SIG-M5 (cell line): ENCODE measurements at places on chromosomes 16 and 17.

DNA sequence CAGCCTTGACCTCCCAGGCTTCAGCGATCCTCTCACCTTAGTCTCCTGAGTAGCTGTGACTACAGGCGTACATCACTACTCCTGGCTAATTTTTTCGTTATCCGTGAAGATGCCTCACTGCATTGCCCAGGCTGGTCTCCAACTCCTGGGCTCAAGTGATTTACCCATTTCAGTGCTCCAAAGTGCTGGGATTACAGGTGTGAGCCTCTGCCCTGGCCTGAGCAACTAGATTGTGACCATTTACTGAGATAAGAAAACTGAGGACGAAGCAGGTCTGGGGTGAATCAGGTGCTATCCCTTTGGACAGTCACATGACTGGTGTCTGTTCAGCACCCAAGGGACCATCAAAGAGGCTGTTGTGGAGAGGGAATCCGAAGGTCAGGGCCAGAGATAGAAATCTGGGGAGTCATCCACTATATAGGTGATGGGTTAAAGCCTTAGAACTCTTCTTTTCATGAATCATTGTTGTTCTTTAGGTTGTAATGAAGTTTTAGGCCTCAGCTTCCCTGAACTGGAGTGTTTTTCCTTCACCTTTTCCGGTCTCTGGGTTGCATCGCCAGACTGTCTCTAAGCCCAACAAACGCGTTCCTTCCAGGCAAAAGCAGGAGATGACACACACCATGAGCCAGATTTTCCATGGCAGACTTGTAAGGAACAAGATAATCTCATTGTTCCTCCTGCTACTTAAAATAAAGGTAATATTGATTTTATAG is 62.5 kb downstream of the FTO start:
- DNase-seq: no peak

- no peak for DNase-seq
Measured at GRCh38 chr16:56068314-56068713, 123.0 kb upstream of the GNAO1 start.

- DNase-seq: no peak
Measured at GRCh38 chr17:36493956-36494355, 7.5 kb downstream of the ZNHIT3 start.

GRCh38 chr16:69325784-69326171 is 4.6 kb downstream of the PDF start:
- DNase-seq: no peak

- DNase-seq: no peak
Measured at GRCh38 chr16:67486805-67487204, 3.5 kb upstream of the AGRP start.

- DNase-seq: no peak
Measured at GRCh38 chr16:50688867-50689266, 4.5 kb upstream of the NOD2 start.

- DNase-seq: no peak
Measured at GRCh38 chr16:21566891-21567414, 32.4 kb upstream of the METTL9 start.

DNA sequence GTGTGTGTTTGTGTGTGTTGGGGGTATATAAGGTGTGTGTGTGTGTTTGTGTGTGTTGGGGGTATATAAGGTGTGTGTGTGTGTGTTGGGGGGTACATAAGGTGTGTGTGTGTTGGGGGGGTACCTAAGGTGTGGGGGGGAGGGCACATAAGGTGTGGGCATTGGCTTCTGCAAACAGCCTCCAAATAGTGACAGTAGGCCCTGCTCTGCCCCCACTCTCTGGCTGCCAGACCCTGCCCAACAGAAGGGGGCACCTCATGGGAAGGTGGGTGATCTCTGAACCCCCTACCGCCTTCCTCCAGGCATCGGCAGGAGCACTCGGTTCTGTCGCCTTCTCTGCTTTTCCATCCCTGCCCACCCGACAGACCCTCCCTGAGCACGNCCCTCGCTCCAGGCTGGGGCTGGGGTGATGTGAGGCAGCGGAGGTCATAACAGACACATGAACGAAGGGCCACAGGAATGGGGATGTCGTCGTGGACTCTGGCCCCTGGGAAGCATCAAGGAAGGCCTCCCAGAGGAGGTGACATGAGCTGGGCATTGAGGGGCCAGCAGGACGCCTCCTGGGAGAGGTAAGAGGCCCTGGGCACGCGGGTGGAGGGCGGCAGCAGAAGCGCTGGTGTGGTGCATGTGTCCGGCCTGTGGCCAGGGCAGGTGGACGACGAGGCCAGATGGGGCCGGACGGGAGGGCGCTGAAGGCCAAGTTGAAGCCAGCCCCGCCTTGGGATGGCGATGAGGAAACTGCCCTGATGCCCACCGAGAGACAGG is 136.6 kb upstream of the RPH3AL start:
- DNase-seq: no peak

DNA sequence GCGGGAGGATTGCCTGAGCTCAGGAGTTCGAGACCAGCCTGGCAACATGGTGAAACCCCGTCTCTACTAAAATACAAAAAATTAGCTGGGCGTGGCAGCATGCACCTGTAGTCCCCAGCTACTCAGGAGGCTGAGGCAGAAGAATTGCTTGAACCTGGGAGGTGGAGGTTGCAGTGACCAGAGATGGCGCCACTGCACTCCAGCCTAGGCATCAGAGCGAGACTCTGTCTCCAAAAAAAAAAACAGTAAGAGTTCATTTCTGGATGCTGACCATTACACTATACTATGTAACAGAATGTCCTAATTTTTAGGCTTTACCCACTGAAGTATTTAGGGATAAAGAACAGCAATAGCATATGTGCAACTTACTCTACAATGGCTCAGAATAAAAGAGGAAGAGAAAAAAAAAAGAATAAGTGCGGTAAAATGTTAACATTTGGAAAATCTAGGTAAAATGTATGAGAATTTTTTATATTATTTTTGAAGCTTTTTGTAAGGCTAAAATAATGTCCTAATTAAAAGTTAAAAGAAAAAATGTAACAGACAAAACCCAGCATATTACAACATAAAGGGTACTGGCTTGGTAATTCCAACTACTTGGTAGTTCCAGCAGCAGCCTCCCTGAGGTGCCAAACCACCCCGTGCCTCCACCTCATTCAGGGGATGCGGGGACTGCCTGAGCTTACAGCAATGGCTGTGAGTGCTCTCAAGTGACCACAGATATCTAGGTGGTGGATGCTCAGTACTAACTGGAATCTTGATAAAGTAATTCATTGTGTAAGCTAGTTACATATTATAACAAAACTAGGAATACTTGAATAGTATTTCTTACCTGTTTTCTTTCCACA is 10.9 kb downstream of the COPS3 start:
- DNase-seq: no peak

DNA sequence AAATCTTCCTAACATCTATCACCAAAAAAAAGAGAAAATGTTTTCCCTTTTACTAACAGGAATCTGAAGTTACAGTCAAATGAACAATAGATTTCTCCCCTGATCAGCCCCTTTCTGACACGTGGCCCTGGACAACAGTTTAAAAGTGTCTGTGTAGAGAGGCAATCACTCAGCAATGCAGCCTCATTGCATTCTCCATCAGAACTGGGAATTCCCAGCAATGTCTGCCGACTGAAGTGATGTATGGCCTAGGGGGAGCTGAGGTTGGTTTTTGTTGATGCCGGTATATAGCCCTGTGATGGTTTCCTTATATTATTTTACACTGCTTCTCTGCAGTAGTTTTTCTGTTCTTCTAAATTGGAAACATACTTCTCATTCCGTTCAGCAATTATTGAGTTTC is 904.3 kb upstream of the CDH8 start:
- DNase-seq: no peak

DNA sequence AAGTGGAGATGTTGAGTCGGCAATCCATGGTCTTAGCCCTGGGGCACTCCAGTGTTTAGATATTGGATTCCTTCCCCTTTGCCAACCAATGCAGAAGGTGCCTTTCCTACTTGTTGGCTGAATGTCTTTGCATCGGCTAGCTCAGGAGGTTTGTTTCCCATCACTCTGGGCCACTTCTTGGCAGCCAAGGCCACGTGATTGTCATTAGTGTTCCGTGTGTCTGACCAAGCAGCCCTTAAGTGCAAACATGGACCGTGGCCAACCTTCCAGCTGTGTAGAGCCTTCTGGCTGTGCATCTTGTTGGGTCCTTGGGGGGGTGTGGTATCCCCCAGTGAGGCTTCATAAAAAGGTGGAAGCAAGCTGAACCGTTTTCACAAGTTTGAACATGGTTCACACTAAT is 66.0 kb downstream of the GNAO1 start:
- DNase-seq: no peak

- DNase-seq: no peak
Measured at GRCh38 chr17:12865769-12866168, 76.5 kb downstream of the ARHGAP44 start.

DNA sequence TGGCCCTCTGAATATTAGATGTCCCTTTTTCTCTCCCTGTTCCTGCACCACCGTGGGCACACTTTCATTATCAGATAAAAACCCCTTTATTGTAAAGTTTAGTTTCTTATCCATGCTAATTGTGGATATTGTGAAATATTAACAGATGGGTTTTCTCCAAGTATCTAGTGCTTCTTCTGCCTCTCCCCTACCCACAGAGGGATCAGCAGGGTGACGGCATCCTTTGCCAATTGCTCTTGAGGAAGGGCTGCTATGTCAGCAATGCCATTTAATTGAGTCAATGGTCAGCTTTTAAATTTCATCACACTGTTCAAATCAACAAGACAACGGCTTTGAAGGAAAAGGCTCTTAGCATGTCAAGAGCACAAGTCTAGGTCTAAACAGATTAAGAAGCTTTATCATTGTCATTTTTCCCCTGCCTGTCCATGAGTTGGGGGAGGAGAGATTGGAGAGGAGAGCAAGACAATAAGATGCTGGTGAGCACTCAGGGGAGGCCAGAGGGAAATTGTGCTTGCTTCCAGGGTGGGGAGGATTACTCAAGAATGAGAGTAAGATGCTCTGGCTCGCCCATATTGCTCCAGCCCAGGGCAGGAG is 443.0 kb upstream of the CCL2 start:
- DNase-seq: no peak

DNA sequence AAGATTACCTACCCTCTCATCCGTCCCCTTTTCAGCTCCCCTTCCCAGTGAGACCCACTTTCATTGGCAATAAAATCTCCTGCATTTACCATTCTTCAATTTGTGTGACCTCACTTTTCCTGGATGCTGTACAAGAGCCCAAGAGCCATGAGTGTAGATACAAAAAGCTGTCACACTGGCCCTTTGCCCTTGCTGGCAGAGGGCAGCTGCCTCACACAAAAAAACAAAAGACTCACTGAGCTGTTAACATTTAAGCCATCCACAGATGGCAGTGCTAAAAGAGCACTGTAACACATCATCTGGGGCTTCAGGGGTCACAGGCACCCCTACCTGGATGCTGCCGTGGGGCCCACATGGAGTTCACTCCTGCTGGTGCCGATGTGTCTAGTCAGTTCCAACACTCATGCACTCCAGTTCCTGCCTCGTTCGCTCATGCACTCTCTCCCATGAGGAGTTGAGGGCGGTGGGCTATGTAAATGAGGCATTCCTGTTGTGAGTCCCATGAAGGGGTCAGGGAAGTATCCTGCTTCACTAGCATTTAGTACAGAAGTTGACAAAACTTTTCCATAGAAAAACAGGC is 123.1 kb downstream of the CA10 start:
- DNase-seq: no peak

DNA sequence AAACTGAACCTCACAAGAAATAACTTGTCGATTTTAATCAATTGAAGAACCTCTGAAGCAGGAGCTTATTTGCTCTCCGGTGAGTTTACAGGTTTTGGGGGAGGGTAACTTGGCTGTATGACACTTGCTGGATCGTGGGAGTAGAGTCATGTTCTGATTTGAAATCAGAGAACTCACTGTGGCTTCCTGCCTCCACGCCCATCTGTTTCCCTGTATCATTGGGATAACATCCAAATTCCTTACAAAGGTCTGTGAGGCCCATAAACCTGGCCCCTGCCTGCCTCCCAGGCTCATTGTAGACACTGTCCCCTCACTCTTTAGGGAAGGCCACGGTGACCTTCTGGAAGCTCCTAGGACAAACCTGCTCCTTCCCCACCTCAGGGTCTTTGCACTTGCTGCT is 48.3 kb downstream of the C17orf67 start:
- DNase-seq: no peak

- DNase-seq: no peak
Measured at GRCh38 chr17:52336796-52337195, 178.3 kb upstream of the CA10 start.

DNA sequence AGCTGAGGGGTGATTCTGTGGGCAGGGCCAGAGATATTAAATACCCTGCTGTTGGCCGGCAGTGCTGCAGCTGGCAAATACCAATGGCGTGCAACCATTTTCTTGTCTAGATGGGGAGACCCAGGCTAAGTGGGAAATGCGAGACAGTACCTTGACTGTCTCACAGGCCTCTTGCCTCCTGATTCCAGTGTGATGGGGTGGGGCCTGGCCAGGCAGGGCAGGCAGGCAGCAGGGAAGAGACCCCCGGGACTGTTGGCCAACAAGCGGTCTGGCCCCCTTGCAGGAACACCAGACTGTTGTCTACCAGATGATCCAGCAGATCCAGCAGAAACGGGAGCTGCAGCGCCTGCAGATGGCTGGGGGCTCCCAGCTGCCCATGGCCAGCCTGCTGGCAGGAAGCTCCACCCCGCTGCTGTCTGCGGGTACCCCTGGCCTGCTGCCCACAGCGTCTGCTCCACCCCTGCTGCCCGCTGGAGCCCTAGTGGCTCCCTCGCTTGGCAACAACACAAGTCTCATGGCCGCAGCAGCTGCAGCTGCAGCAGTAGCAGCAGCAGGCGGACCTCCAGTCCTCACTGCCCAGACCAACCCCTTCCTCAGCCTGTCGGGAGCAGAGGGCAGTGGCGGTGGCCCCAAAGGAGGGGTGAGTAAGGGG is 5.7 kb upstream of the CISD3 start:
- DNase-seq: no peak

GRCh38 chr17:72171703-72172667 is 51.2 kb downstream of the SOX9 start:
- DNase-seq: no peak

- no peak for DNase-seq
Measured at GRCh38 chr17:75338335-75338734, 49.1 kb upstream of the SLC25A19 start.

DNA sequence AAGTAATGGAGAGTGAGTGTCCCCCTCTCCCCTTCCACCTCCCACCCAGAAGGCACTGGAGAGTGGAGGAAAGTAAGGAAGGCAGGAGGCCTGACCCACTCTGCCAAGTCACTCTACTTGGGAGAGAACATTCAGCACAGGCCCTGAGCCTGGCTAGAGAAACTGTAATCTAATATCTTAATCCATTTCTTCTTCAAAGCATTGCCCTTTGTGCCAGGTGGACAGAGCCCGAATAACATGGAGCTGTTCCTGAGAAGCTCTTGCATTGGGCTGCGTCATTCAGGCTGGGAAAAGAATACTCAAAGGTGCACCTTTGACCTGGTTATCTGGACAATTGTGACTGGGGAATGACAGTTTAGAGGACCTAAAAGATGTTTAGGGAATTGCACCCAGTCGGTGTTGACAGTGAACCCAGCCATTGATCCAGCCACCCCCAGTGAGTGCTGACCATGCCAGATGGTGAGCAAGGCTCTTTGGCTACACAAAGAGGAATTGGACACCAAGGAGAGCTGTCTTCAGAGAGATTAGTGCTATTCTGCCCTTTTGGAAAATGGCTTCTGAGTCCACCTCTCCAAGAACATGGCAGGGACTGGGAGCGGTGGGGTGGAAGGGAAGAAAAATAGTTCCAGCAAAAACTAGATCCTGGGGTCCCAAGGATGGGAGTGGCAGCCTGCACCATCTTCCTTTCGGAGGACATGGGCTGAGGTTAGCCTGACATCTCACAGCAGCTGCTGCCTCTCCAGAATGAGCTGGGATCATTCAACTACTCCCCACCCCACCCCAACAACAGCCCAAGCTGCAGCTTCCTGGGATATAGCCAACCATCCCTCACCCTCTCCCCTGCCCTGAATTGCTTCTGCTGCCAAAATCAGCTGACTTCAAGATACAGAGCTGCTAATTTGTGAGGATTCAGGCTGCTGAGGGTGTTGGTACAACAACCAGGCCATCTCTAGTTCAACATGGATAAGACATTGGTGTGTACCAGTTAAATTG is 11.6 kb upstream of the NOG start:
- no peak for DNase-seq
